ENCODE measurements at places on chromosomes 4 and X. TPM values are rescaled to one million over a fixed set of nuclear protein-coding genes. Genes with fewer than 3 reads are reported as not detected.

TMPRSS11B gene
- total RNA-seq, result not detected

MAGEA12 gene
- not detected for total RNA-seq

PRPS2 gene
- total RNA-seq, result 30.8 TPM

ASB12 gene
- total RNA-seq, result not detected

SMPX gene
- not detected for total RNA-seq

GNRHR gene
- not detected for total RNA-seq

MAGEA11 gene
- total RNA-seq, result not detected

AR gene
- total RNA-seq, result 3.6 TPM

NUDT10 gene
- 5.8 TPM for total RNA-seq

HHIP gene
- total RNA-seq, result 0.24 TPM

TMEM47 gene
- 28.3 TPM for total RNA-seq

DMRTC1 gene
- total RNA-seq, result not detected

FMR1NB gene
- total RNA-seq, result not detected

SSX4B gene
- total RNA-seq, result not detected
